ENCODE measurements at places on chromosomes 4 and X. TPM values are rescaled to one million over a fixed set of nuclear protein-coding genes. Genes with fewer than 3 reads are reported as not detected.
A peak's percentile ranks its signal among the peaks of the same experiment; 100 is the strongest.

GRCh38 chr4:12880844-12881243 is 603.3 kb downstream of the RAB28 start:
- no peak for DNase-seq

DNA sequence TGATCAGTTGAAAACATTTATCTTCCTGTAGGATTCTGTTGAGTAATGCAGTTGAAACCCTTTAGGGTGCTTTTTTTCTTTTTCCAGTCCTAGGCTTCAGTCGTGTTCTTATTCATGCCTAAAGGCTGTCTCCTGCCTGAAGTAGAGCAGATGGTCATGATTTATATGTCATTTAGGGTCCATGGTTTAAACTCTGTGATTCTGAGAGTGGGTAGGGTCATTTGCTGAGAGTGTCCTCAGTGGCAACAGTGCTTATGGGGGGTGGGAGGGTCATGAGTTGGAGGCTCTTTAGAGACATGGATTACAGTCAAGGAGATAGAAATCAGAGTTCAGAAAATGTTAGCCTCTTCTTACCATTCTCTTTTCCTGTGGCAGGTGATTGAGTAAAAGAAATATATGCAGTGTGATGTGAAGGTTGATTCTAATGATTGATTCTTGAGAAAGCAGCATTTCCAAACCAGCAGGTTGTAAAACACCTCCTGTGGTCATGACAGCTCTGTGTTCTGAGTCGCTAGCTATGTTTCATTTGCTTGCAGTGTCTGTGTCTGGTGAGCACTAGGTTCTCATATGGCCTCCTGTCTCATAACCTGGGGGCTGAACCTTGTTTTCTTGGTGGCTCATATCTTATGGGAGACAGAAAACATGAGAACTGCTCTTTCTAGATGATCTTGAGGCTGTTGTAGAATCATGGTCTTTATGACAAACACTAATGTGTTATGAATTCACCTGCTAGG is 60.4 kb downstream of the JADE1 start:
- DNase-seq: no peak

- peak; percentile 73 for DNase-seq
Measured at GRCh38 chr4:128810871-128811570, 1.5 kb downstream of the JADE1 start.

DNA sequence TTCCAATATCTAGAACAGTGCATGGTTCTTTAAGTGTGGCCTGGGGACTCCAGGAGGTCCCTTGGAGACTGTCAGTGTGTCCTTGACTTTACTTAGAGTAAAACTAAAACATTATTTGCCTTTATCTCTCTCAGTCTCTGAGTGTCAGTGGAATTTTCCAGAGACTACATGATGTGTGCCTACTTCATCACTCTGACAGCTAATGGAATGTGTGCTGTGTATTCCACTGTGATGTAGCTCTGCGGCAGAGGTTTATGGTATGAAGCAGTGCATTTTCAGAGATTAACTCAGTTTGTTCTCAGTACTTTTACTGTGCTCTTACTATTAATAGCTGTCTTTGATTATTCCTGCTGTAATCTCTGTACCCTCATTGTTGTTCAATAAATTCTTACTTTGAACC is 85.6 kb downstream of the MANBA start:
- no peak for DNase-seq

GRCh38 chr4:186770481-186771175 is 47.0 kb upstream of the FAT1 start:
- DNase-seq: no peak

The PNMA6E gene
- total RNA-seq: not detected

DNA sequence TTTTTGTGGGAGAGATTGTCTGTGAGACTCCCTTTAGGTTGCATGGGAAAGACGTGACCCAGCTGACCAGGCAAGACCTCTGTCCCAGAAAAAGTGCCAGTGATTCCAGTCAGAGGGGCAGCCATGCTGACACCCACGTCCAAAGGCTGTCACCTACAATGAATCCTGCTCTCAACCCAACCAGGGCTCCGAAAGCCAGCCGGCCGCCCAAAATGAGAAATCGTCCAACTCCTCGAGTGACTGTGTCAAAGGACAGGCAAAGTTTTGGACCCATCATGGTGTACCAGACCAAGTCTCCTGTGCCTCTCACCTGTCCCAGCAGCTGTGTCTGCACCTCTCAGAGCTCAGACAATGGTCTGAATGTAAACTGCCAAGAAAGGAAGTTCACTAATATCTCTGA is 5.5 kb downstream of the SLITRK2 start:
- DNase-seq: no peak

GRCh38 chr4:178941975-178942374 is 1499.7 kb upstream of the AGA start:
- no peak for DNase-seq

DNA sequence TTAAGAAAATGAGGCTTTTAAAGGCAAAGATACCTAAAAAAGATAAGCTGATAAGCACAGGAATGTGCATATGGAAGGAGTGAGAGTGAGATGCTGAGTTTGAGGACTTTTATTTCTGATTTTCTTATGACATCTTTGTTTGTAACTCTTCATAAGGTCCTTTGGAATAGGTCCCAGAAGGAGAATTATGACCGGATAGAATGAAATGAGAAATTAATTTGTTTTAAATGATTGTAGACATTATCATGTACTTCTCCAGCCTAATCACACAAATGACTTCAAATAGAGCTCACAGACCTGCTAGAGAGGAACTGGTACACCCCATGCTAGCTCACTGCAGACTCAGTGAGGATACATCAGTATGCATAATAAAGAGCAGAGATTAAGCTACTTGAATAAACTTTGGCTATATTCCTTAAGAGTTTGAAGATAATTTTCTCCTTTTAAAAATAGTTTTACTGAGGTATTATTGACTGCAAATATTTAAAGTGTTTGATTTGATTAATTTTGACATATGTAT is 5.6 kb downstream of the GK2 start:
- no peak for DNase-seq
